ENCODE measurements at places on chromosomes 12 and 14.

GRCh38 chr12:131912518-131913274 lies 16.4 kb upstream of the PUS1 start:
- no peak for DNase-seq

DNA sequence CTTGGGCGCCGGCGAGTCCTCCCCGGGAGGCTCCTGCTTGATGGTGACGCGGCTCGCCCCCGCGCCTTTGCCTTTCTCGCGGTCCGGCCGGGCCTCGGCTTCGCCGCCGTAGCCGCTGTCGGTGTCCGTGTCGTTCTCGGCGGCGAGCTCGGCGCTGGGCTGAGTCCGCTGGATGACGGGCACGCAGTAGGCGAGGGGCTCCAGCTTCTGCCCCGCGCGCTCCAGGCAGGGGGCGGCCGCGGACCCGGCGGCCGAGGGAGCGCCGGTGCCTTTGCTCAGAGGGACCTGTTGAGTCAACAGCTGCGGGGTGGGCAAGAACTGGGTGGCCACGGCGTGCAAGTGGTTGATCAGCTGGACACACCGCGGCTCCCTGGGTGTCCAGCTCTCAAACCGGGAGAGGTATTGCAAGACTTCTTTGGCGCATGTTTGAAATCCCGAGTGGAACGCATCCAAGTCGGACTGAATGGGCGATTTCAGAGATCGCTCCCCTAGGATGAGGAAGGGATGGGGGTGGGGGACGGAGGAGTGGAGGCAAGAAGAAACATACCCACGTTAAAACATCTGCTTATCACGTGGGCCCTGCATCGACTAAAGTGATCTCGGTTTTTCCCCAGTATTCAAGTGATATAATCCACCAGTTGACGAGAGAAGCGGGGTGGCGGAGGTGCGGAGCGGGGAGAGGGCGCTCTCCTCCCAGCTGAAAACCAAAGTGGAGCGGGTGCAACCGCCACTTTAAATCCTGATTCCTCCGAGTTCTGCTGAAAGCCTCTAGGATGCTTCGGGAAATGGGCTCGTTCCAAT lies 2.0 kb downstream of the BHLHE41 start:
- DNase-seq, result peak; percentile 29

GRCh38 chr12:107567876-107568619 lies 117.6 kb upstream of the PWP1 start:
- DNase-seq, result no peak

DNA sequence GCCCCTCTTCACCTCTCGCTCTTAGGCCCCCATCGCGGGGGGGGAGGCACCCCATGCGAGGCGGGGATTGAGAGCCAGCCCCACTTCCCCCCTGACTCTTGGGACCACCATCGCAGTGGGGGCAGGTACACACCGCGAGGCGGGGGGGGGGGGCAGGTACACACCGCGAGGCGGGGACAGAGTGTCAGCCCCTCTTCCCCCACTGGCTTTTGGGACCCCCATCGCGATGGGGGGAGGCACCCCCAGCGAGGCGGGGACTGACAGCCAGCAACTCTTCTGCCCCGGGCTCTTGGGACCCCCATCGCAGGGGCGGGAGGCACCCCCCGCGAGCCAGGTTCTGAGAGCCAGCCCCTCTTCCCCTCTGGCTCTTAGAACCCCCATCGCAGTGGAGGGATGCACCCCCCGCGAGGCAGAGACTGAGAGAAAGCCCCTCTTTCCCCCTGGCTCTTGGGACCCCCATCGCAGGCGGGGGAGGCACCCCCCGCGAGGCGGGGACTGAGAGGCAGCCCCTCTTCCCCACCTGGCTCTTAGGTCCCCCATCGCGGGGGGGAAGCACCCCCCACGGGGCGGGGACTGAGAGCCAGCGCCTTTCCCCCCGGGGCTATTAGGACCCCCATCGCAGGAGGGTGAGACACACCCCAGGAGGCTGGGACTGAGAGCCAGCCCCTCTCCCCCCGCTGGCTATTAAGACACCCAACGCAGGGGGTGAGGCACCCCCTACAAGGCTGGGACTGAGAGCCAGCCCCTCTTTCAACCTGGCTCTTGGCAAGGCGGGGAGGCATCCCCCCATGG lies 196.5 kb upstream of the PZP start:
- DNase-seq, result no peak

GRCh38 chr12:104183443-104183842 lies 32.1 kb upstream of the TXNRD1 start:
- no peak for DNase-seq

GRCh38 chr12:58980768-58981167 lies 60.5 kb upstream of the LRIG3 start:
- DNase-seq, result no peak

DNA sequence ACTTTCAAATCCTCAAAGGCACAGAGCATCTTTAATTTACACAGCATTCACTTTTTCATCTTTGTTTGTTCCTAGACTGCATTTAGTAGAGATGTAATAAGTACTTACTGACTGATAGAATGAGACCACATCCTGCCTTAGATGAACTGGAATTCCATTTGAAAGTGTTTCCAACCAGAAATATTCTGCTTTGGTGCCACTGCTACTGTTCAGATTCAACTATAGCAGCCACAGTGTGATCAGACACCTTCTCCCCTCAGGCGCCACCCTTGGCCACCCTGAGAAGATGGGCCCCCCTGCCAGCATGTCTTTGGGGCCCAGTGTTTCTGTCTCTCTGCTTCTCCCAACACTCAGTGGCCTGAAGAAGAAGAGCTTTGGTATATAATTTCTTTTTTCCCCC lies 449.1 kb downstream of the RAD51B start:
- DNase-seq, result no peak

DNA sequence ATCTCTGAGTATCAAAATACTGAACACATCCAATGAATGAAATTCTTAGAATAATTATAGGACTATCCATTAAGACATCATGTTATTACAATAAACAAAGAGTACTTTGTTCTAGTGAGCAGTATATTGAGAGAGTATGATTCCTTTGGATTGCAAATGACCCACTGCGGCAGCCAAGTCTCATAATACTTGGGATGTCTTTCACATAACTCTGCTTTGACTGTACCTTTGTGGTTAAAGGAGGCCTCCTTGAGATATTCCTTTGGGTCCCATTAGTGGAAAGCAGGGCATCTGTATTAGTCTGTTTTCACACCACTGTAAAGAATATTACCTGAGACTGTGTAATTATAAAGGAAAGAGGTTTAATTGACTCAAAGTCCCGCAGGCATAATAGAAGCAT lies 593.8 kb downstream of the TRHDE start:
- DNase-seq, result no peak

DNA sequence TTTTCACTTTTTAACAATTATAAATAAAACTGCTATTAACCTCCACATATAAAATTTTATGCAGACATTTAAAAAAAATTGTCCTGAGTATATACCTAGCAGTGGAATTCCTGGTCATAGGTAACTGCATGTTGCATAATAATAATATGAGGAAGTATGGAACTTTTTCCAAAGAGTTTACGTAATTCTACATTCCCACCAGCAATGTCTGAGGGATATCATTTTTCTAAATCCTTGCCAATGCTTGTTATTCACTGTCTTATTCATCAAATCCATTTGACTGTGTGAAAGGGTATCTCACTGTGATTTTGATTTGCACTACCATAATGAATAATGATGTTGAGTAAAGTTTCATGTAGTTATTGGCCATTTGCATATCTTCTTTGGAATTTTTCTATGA lies 393.8 kb downstream of the LRFN5 start:
- no peak for DNase-seq

DNA sequence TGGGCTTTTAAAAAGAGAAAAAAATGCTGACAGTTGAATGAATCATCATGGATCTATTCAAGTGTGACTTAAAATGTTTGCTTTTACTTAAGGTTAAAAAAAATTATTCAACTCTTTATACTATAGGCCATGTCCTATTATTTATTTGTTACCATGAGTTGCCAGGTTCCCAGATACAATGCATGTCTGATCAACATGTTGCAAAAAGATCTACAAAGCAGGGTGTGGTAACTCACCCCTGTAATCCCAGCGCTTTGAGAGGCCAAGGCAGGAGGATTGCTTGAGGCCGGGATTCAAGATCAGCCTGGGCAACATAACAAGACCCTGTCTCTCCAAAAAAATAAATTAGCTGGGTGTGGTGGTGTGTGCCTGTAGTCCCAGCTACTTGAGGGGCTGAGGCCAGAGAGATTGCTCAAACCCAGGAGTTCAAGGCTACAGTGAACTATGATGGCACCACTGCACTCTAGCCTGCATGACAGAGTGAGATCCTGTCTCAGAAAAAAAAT lies 460.8 kb downstream of the BCAT1 start:
- DNase-seq, result no peak

- DNase-seq, result peak; percentile 4
These were observed 41.7 kb downstream of the TSPAN19 start for GRCh38 chr12:84994426-84994825.

- no peak for DNase-seq
These were observed 8.3 kb downstream of the MVK start for GRCh38 chr12:109581856-109582255.

DNA sequence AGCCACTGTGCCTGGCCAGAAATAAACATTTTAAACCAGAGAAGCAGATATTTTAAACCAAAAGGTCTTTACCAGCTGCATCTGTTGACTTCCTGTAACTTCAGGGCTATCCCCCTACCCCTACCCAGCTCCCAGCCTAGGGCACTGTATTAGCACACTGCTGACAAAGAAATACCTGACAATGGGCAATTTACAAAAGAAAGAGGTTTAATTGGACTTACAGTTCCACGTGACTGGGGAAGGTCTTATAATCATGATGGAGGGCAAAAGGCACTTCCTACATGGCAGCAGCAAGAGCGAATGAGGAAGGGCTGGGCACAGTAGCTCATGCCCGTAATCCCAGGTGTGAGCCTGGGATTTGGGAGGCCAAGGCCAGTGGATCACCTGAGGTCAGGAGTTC lies 26.0 kb downstream of the GEMIN2 start:
- no peak for DNase-seq

- DNase-seq, result no peak
These were observed 61.9 kb downstream of the SMUG1 start for GRCh38 chr12:54126696-54127537.

GRCh38 chr14:39181026-39181692 lies 6.1 kb downstream of the PNN start:
- no peak for DNase-seq

DNA sequence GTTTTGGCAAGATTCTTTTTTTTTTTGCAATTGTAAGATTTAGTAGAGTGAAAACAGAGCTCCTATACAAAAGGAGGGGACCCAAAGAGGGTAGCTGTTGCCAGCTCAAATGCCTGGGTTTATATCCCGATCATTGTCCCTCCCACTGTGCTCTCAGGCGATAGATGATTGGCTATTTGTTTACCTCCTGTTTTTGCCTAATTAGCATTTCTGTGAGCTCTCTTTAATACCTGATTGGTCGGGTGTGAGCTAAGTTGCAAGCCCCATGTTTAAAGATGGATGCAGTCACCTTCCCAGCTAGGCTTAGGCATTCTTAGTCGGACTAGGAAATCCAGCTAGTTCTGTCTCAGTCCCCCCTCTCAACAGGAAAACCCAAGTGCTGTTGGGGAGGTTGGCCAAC lies 1.9 kb downstream of the EXOC3L4 start:
- no peak for DNase-seq

GRCh38 chr14:60532442-60532841 lies 23.5 kb downstream of the SIX6 start:
- DNase-seq, result no peak

GRCh38 chr12:49244176-49244575 lies 20.7 kb upstream of the TUBA1C start:
- no peak for DNase-seq

- DNase-seq, result no peak
These were observed 202.8 kb upstream of the STXBP6 start for GRCh38 chr14:25252793-25253192.

GRCh38 chr12:633731-634130 lies 29.5 kb downstream of the NINJ2 start:
- no peak for DNase-seq

DNA sequence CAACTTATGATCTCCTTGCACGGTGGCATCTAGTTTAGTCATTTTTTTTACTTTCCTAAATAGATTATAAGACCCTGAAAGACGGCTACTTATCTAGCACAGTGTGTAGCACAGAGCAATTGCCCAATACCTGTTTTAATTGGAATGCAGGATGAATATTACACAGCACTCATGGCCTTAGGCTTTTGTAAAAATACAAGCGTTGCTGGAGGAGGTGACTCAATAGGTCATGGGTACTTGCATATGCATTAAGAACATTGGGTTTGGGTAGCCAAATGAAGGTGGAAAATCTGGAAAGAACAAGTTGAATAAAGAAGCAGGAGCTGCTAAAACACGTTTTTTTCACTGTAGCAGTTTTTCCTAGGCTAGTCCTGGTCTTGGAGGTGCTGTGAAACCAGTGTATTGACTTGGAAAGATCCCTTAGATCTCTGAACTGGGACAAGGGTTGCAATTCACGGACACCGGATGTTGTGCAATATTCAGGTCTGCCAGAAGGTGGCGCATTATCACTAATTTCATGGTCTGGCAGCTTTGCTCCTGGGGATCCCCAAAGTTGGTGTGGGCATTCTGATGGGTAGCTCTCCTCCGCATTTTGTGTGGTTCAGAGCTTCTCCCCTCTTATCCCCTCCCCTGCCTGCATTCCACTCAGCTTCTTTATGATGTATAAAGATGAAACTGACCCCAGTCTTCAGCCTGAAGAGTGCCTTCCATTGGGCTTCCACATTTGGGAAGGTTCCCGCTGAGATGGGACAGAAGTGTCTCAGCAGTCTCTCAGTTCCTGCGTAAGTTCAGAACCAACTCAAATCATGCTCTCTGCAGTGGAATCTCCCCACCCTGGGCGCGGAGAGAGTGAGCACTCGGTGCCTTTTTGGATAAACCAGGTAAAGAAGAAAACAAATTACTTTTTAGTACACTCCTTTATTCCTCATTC lies 278.3 kb downstream of the NRXN3 start:
- DNase-seq, result peak; percentile 28

GRCh38 chr12:56521590-56522371 lies at the start of gene RBMS2:
Gene RBMS2, plus strand, starts transcription at chr12:56521820. Its CDS starts 204 bp downstream, at chr12:56522024.
- peak; percentile 53 for DNase-seq

DNA sequence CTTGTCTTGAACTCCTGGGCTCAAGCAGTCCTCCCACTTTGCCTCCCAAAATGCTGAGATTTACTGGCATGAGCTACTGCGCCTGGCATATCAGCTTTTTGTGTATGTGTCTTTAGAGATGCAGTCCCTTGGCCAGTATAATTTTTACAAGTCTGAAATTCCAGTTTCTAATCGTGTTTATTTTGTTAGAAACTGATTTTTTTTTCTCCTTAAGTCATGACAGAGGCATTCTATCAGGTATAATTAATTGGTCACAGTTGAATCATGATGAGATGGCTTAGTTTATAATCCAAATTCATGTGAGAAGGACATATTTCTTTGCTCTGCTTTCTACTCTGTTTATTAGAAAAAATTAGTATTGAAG lies 98.9 kb downstream of the PCNX1 start:
- DNase-seq, result no peak

DNA sequence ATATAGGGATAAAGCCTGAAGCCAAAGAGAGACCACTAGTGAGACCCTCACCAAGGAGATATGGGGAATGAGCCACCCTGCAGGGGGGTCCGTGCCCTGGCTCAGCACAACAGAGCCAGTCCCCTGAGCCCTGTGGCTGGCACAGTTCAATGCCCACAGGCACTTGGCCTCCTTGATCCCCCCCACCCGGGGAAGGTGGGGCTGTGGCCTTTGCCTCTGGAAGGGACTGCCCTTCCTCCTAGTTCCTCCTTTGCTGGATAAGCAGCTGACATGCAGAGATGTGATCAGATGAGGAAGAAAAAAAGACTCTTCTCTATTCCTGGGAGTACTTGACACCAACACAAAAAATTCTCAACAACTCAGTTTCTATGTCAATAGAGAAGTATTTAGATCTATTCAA lies 19.9 kb downstream of the TTC7B start:
- DNase-seq, result no peak

Data from T-helper 2 cell (primary cell).